ENCODE measurements at places on chromosomes 13 and 19.

DNA sequence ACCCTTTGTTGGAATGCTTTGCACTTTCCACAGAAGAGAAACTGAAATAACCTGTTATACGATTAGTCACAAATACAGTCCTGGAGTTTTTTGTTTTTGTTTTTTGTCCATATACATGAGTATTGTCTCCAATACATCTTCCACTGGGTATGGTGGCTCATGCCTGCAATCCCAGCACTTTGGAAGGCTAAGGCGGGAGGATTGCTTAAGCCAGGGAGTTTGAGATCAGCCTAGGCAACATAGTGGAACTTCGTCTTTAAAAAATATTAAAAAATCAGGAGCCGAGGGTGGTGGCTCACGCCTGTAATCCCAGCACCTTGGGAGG is 25.0 kb downstream of the AP2S1 start:
- DNase-seq = no peak

DNA sequence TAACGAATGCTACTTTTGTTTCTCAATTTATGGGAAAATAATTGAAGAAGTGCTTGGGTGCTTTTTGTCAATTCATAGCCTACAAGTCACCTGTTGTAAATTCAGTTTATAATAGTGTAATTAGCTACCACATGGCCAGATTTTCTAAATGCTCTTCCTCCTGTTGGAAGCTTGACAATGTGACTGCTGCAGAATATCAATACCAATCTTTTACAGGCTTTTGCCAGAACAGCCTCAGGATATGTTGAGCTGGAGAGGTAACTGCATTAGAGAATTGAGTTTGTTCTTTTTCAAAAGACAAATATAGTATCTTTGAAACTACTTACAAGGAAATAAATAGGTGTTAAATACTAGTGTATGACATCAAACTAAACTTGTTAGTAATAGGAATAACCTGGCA is 277.8 kb downstream of the POU4F1 start:
- DNase-seq = no peak

DNA sequence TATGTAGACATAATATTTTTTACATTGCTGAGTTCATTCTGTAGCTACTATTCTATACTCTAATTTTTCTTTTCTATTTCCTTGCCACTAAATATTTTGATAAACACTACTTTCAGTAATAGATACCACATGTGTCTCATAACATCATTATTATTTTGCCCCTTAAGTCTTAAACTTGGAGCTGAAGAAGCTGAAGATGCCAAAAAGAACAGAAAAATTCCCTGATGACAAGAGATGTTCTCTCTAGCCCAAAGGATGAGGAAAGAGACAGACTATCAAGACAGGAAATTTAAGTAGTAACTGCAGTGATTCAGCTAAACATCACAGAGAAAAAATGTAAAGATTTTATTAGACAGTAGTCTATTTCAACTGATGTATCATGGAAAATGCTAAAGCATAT is 322.0 kb upstream of the KLHL1 start:
- no peak for DNase-seq

DNA sequence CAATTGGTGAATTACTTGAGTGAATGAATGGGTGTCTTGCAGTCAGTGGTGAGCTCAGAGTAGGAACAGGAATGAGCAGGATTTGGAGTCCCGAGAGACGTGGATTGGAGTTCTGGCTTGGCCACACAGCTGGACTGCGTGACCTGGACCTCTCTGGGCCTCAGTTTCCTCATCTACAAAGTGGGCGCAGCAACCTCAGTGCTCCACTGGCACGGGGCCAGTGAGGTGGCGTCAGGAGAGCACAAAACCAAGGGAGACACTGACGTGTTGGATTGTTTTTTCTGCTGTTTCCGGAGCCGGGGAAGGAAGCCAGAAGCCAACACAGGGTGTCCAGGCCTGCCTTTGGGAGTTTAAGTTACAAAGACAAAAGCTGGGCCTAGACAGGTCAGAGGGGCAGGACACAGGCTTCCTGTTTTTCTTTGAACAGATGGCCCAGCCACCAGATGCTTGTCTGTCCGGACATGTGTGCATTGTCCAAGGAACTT is 6.5 kb upstream of the DOCK6 start:
- DNase-seq = no peak

DNA sequence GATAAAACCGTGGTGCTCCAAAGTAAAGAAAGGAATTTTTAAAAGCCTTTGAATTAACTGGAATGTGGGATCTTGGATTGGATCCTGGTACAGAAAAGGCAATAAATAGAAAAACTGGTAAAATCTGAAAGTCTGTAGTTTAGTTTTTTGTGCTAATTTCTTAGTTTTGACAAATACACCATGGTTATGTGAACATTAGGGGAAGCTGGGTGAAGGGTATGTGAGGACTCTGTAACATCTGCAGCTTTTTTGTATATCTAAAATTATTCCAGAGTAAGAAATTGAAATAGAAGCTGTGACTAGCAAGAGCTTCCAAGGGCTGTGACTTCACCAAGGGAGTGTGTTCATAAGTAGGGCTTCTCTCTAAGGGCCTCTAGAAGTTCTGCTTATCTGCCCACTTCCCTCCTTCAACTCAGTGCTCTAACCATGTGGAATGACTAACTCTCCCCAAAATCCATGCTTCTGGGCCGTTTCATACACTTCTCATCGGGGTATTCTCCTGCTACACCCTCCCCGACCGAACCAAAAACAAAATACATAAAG is 26.5 kb downstream of the ARHGAP35 start:
- no peak for DNase-seq

DNA sequence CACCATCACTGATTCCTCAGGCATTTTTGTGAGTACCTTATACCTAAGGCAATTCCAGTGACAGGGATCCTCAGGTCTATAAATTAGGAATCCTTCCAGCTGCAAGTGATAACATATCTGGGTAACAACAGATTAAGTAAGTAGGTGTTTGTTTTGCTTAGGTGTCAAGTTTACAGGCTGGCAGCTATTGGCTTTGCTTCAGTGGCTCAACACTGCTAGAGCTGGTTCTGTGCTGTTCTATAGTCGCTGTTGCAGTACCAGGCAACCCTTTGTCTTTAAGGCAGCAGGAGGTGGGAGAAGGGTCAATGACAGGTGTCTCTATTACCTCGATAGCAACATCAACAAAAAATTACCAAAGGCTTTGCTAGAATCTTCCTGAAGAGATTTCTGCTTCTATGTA is 27.0 kb downstream of the SLC10A2 start:
- DNase-seq = no peak

GRCh38 chr13:33537026-33537425 is 251.5 kb upstream of the STARD13 start:
- DNase-seq = no peak

DNA sequence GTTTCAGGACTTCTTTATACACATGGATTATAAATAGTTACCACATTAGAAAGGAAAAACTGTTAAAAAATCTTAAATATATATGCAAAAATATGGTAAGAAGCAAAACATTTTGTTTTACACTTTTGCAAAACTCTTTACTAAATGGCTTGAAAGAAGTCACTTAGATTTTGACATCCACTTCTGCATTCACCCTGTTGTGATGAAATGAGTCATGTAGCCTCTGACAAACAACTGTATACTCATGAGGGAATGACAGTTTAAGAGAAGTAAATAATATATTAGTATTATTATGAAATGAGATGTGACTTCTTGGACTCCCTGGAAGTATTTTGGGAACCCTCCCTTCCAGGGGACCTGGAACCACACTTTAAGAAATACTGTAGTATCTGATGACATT is 275.6 kb downstream of the DACH1 start:
- no peak for DNase-seq

DNA sequence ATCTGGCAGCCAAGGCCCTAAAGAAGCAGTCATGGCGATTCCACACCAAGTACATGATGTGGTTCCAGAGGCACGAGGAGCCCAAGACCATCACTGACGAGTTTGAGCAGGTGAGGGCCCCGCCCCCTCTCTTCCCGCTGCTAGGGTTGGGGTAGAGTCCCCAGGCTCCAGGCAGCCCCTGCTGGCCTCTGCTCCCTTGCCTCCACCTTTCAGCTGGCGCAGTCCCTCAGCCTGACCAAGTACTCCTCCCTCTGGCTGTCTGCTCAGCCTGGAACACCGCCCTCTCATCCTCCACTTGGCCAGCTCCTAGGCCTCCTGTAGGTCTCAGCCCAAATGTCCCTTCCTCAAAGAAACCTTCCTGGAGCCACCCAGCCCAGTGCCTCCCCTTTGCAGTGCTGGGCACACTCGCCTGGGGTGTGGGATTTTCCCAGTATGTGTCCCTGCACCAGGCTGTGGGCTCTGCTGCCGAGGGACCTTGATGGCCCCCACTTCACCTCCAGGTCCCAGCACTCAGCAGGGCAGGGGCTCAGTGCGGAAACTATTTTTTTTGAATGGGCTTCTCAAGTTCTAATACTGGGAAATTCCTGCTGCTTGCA is 5.7 kb downstream of the LENG1 start:
- no peak for DNase-seq

- DNase-seq = no peak
Observed at GRCh38 chr13:42650506-42650905, 76.6 kb downstream of the TNFSF11 start.

- no peak for DNase-seq
Observed at GRCh38 chr19:5116292-5116691, 147.4 kb downstream of the KDM4B start.

DNA sequence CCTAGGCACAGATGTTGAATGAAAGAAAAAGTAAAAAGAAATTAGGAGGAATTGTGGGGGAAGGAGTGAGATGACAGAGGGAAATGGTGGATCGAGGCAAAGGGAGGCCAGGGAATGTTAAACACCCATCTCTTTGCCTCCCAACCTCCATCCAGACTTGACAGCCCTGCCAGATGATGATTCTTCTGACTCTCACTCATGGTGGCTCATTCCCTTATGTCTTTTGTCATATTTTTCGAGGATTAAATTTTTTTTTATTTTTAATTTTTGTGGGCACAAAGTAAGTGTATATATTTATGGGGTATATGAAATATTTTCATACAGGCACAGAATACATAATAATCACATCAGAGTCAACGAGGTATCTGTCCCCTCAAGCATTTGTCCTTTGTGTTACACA is 42.8 kb downstream of the ADGRE1 start:
- DNase-seq = no peak

GRCh38 chr19:51064534-51065220 is at the start of gene KLK13:
Gene KLK13, minus strand, starts transcription at chr19:51065092. Its CDS starts 25 bp downstream, at chr19:51065067.
- DNase-seq = no peak

GRCh38 chr13:34757441-34757840 is 184.6 kb upstream of the NBEA start:
- no peak for DNase-seq

- DNase-seq = no peak
Observed at GRCh38 chr13:30862707-30863106, 43.4 kb upstream of the MEDAG start.

GRCh38 chr13:46213242-46213641 is 1.5 kb downstream of the LRRC63 start:
- DNase-seq = no peak

- no peak for DNase-seq
Observed at GRCh38 chr13:65154661-65155447, 2075.3 kb downstream of the PCDH9 start.

DNA sequence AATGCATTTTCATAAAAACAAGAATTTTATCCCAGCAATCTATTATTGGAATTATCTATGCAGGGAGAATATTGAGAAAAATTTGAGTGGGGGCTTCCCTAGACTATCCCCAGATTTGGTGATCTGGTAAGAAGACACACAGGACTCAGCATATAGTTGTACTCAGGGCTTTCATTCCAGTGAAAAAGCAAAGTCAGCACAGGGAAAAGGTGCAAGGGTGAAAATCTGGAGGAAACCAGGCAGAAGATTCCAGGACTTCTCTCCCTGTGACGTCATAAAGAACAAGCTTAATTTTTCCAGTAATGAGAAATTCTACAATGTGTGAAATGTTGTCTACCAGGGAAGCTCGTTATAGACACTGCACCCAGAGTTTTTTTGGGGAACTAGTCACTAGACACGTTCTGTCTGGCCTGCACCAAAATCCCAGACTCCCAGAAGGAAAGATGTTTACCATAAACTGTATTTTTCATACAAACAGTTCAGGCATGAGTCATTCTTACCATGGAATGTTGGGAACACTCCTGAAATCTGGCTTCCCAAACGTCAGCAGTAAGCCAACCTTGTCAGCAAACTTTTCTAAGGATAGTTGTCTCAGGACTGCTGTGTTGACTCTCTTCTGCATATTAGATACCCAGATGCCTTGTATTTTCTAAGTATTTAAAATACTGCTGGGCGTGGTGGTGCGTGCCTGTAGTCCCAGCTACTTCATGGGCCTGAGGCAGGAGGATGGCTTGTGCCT is 107.4 kb downstream of the DNAJC3 start:
- no peak for DNase-seq

- no peak for DNase-seq
Observed at GRCh38 chr19:18761531-18762110, 29.5 kb downstream of the COMP start.

DNA sequence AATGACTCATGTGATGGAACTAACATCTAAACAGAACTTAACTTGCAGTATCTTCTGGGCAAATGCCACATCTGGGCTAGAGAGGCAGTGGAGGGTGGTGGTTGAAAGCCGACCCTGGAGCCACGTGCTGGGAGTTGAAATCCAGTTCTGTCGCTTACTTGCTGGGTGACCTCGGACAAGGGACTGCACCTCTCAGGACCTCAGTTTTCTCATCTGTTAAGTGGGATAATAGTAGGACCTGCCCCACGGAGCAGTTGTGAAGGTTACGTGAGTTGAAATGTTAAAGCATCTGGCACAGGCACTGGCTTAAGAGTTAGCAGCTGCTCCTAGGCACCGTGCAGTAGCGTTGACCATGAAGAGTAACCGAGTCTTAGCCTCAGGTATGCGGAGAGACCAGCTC is 76.1 kb downstream of the SIPA1L3 start:
- DNase-seq = no peak

- DNase-seq = no peak
Observed at GRCh38 chr19:10118960-10119359, 739 bp downstream of the EIF3G start.

GRCh38 chr13:59422646-59423045 is 741.1 kb downstream of the DIAPH3 start:
- DNase-seq = no peak

- DNase-seq = no peak
Observed at GRCh38 chr13:99296398-99296797, 10.8 kb downstream of the GPR183 start.

- no peak for DNase-seq
Observed at GRCh38 chr13:83881917-83882605, at the start of gene SLITRK1. Gene SLITRK1, minus strand, starts transcription at chr13:83882474. Its CDS starts 967 bp downstream, at chr13:83881507.

DNA sequence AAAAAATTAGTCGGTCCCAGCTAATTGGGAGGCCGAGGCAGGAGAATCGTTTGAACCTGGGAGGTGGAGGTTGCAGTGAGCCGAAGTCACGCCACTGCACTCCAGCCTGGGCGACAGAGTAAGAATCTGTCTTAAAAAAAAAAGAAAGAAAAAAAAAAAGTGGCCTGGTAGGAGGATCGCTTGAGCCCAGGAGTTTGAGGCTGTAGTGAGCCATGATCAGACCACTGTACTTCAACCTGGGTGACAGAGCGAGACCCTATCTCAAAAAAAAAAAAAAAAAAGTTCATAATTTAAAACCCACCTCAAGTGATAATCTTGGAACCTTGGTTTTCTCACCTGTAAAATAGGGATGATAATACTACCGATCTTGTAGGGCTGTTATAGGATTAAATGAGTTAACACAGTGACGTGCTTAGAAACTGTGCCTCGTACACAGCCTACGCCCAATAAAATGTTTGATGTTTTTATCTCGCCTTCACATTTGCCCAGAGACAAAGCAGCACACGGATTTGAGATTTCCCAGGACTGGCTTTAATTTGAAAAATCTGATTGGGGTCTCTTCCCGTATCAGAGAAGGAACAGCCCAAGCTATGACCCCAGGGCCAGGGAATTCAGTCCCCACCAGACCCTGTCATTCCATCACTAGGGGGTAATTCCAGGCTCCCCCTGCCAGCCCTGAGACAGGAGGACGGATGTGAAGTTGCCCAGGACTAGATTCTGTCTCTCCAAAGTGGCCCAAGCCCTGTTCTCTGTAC is 3.6 kb downstream of the SERTAD1 start:
- no peak for DNase-seq

- DNase-seq = no peak
Observed at GRCh38 chr19:12092956-12093355, 28.4 kb downstream of the ZNF844 start.

Measured in stimulated activated CD4-positive, alpha-beta T cell treated with anti-CD3 and anti-CD28 coated beads, Interleukin-4, amount 100 ng/mL, for 4 hours (primary cell).